ENCODE measurements at places on chromosomes 2 and 18.
A peak's percentile ranks its signal among the peaks of the same experiment; 100 is the strongest.

DNA sequence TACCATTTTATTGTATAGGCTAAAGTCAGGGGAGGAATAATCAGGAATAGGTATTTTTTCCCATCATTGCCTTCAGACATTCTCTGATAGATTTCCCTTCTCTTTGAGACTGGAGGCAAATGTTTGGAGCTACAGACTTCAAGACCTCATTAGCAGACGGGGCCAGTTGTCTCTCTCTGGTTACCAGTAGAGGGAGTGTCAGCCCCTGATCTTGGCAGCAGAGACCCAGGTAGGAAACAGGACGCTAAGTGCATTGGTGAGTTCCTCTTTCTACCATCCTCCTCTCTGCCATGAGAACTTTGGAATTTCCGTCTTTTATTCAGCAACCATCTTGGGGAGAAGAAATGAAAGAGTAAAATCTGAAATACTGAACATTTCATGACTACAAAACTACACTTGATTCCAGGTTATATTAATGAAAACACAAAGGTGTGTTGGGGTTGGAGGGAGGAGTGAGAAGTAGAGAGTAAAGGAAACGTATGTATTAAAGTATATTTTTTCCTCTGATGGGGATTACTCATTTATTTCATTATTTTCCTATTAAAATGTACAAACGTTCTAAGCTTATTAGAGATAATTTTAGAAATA, 186.2 kb upstream of the GCFC2 start:
- no peak for DNase-seq

GRCh38 chr2:37357530-37357929, 13.1 kb downstream of the QPCT start:
- DNase-seq = no peak

GRCh38 chr18:11689669-11690565, 853 bp downstream of the GNAL start:
- peak; percentile 37 for DNase-seq

- no peak for DNase-seq
These were observed 141.0 kb downstream of the GLI2 start for GRCh38 chr2:120876526-120877280.

DNA sequence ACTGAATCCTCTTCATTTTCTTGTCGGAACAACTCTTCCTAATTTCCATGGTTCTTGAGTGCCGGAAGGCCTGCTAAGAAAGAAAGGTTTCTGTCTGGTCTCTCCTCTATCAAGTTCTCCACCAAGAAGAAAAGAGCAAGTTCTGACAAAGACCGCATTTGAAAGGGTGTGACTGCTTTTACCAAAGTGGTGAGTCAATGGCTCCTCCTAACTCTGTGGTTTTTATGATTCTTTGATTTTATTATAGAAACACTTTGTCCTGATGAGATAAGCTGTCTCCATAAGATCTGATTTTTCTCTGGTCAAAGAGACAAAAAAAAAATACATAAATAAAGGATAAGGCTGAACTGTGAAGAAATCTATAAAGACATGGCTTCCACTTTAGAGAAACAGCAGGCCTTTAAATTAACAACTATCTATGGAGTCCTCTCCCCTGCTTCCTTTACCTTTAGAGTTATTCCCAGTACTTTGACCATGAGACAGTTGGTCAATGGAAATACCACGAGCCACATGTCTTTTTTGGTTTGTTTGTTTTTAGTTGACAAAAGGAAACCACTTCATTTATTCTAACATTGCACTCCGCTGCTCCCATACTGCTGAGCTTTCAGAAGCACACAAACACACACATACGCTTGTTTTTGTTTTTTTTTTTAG, 67.7 kb downstream of the REL start:
- DNase-seq = no peak

DNA sequence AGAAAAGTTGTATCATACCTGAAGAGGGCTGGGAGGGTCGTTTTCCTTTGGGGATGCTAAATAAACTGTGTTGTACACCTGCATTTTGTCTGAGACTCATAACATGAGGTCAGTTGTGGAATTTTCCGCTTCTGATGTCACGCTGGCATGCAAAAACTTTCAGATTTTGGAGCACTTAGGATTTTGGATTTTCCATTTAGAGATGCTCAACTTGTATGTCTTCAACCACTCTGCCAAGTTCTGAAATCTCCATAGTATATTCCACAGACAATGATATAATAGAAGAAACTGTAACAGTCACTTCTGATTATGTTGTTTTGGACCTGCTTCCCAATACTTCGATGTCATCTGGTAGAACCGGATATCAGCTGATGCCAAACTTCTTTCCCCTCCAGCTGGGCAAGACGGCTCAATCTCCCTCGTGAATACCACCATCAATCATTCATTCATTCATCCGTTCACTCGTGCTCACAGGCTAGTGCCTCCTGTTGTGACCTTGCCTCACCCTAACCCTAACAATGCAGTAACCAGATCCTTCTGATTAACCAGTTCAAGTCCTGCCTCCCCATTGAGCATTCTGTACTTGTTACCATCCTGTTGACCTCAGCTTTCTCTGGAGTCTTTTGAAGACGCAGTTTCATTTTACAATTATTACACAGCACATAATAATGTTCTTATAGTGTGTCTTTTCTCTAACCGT, 5.3 kb upstream of the PLEKHH2 start:
- no peak for DNase-seq

DNA sequence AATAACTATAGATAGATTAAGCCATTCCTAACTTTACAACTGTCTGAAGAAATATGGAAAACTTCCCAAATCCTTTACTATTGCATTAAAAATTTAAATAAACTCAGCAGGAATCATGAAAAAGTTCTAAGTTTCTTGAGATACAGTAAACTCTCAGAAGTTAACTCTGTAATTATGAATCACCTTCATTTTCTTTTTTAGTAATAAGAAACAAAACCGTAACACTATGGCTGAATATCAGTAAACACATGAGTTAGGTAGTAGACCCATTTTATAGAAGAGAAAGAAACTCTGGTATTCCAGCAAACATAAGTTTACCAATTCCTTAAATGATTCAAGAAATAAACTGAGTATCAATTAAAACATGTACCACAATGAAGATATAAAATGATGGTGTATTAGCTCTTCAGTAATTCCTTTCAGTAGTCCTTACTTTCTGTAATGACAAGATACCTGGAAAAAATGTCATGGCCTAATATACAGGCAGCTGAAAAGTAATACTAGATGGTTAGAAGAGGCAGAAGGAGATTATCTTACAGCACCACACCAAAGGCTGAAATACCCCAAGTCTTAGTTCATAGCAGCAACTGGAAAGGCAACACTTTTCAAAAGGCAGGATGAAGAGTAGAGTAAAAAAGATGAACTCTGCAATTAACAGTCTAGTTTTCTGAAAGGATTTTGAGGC, 11.5 kb downstream of the TRIP12 start:
- no peak for DNase-seq

- no peak for DNase-seq
These were observed 776.8 kb downstream of the CCDC85A start for GRCh38 chr2:56960581-56960980.

- no peak for DNase-seq
These were observed 85.8 kb upstream of the HPCAL1 start for GRCh38 chr2:10216677-10217488.

DNA sequence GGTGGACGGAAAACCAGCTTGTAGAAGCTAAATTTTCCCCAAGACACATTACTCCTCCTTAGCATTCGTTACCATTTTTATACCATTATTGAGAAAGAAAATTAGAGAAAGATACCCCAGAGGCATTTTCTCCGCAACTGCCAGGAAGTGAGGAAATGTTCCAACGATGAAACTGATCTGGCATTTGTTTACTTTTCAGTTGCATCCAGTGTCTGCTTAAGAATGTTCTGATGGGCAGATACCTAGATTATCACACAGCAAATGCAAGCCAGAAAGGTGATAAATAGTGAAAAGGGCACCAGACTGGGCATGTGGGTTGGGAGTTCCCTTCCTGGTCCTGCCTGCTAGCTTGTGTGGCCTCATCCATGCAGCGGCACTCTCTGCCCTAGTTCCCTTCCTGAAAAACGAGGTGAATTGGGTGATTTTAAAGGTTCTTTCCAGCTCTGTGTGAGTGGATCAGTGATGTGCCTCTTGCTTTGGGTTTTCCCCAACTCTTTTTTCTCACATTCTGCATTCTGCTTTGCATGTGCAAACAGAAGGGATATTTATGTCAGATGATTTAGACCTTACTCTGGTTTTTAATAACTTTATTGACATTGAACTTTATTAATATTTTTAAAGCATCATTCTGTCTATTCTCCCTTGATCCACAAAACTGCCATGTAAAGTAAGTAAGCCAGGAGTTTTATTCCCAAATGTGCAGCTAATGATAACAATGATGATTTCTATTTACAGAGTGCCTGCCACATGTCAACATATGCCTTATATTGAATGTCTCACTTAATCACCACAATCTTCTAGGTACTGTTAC, 139.6 kb downstream of the INSIG2 start:
- no peak for DNase-seq

- no peak for DNase-seq
These were observed 148.3 kb downstream of the HNMT start for GRCh38 chr2:138112536-138112935.

GRCh38 chr18:76923485-76924085, 101.2 kb downstream of the ZNF236 start:
- no peak for DNase-seq

DNA sequence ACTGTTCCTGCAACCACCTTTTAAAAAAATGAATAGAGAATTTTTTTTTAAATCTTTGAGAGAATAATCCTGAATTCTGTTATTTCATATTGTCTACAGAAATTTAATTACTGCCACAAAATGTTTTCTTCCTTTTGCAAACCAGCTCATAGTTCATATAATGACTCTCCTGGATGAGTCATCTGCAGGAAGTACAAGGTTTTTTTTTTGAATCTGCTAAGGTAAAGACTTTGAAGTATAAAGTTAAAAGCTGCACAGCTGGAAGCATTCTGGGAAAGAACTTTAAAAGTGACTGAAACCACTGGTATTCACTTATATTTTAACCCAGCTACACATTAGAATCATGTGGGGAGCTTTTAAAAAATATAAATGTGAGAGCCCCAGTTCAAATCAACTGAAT, 25.4 kb downstream of the SESTD1 start:
- DNase-seq = no peak

GRCh38 chr2:24231461-24231881, 56.6 kb downstream of the FAM228A start:
- DNase-seq = no peak

DNA sequence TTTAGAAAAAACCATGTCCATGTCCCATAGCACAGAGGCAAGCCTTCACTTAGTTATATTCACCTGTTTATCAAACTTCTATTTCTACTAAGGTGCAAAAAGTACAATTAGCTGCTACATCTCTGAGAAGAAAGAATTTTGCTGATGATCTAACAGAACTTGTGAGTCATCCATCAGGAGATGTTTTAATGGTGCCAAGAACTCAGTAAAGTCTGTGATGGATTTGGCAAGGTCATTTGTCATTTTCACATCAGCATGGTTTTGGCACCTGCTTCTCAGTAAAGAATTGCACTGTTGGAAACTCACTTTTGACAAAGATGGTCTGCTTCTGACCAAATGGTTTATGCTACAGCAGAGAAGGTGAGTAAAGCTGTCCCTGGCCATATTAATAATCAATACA, 195.7 kb upstream of the TMEFF2 start:
- DNase-seq = no peak

DNA sequence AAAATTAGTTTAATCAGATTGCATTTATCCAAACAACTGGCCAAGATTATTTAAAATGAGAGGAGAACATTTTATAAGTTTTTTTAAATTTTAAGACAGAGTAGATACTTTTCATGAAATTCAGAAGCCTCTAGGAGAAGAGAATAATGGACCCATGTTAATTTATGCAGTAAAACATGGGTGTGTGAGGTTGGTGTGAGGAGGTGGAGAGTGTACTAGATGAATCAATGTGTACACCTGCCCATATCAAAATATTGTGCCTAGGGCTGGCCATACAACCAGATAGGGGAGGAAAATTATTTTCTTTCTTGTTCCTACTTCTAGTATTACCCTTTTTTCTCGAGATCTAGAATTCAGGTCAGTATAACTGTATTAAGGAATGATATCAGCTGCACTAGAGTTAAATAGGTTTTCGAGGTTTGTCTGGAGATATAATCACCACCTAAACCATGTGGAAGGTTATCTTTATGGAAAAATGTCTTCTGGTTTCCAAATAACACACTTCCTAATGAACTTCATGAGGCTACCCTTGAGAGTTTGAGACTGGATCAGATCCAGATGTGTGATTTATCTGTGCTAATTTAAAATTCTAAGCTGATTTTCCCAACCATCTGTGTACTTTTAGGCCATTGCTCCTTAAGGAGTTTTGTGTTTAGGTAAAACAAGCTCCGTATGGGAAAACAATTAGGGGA, 37.6 kb downstream of the TMEM178A start:
- no peak for DNase-seq

DNA sequence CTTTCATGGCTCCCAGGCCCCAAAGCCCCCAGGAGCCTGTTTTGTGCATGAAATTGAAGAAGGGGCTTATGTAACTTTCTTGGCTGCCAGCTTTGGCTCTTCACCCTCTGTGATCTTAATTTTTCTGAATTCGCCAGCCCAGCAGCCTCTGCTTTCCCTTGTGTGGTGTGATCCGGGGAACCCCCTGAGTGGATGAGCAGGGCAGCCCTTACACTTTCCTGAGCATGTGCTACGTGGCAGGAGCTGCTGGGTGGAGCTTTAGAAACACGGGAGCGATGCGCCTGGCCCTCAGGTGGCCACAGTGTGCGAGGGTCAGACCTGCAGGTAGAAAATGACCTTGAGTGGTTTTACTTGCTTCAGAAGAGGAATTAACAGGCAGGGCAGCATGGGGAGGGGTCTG, 76.4 kb upstream of the MCFD2 start:
- DNase-seq = no peak

DNA sequence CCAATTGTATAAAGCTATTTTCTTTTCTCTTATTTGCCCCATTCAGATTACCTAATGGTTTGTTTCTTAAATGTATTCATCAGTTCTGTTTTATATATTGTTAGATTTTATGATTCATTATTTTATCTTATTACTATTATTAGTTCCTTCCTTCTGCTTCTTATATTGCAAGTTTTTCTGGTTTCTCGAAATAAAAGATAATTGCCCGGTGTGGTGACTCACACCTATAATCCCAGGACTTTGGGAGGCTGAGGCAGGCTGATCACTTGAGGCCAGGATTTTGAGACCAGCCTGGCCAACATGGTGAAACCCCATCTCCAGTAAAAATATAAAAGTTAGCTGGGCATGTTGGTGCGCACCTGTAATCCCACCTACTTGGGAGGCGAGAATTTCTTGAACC, 37.8 kb downstream of the ANTXR1 start:
- DNase-seq = no peak

DNA sequence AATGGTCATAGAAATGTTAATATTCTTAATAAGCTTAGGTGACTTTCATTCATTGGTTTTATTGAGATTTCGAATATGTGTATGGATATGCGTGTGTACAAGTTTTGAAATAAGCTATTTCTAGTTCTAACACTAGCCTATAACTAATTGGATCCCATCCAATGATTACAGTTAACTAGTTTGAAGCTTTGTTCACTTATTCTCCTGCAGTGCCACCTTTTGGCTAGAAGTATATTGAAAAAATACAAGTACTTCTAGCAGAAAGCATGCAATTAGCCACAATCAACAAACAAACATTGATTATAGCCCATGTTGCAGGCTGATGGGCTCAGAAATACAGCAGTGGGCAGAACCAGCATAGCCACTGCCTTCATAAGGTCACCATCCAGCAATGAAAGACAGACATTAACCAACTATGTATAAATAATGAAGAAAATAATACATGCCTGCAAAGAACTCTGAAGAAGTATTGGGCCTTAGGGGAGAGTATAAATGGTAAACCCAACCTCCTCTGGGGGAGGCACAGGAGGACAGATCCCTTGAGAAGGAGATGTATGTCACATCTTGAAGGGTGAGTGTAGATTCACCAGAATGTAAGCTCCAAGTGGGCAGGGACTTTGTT, 5.1 kb upstream of the PIEZO2 start:
- no peak for DNase-seq

- DNase-seq = no peak
These were observed 29.4 kb downstream of the PSD4 start for GRCh38 chr2:113203217-113203530.

Measured in activated naive CD8-positive, alpha-beta T cell treated with anti-CD3 and anti-CD28 coated beads, Interleukin-2, amount 10 ng/mL, durations not matched to agents 7 days and 5 days (primary cell).